ENCODE measurements at places on chromosomes 6 and 20.

DNA sequence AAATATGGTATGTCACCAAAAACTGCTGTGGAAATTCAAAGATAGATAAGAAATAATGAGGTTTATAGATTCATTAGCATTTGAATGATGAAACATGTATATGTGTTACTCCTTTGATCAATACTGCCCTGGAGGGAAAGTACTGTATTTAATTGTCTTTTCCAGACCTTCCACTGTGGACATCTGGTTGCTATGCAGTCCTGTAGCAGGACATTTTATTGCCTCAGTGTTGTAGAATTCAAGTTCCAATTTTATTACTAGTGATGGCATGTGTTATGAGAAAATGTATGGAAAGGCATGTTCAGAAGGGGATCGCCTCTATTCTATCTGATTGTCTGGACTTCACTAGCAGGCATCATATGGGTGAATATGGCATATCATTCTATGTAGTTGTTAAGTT, 391.0 kb downstream of the TFAP2B start:
- no peak for DNase-seq

DNA sequence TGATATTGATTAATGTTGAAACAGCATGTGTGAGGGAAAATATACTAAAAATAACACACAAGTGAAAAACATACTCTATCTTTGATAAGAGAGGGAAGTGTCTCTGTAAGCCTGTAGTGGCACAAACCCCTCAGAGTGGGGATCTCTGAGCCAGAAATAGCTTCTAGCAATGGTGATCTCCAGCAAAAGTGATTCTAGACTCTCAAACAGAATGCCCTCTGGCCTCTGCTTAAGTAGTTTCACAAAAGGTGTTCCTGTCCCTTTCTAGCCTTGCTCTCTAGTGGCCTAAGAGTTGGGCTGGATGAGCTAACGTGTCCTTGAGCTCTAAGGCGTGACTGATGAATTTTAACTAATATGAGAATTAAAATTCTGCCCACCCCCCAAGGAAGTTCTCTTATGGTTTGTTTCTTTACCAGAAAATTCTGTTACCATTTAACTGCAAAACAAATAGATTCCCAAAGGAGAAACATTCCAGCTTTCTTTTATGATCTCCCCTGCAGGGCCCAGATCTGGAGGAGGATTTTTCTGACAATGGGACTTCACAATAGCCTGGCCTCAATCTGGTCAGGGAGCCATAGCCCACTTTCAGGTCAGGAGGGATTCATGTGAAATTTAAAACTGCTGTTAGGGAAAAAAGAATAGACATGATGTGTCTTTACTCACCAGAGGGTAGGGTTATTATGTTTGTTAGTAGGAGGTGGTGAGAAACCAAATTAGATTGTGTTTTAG, 182.5 kb upstream of the LAMP5 start:
- no peak for DNase-seq

- no peak for DNase-seq
Observed at GRCh38 chr6:95593025-95593424, 15.7 kb downstream of the MANEA start.

- DNase-seq: no peak
Observed at GRCh38 chr20:50555662-50556061, 45.5 kb downstream of the PTPN1 start.

DNA sequence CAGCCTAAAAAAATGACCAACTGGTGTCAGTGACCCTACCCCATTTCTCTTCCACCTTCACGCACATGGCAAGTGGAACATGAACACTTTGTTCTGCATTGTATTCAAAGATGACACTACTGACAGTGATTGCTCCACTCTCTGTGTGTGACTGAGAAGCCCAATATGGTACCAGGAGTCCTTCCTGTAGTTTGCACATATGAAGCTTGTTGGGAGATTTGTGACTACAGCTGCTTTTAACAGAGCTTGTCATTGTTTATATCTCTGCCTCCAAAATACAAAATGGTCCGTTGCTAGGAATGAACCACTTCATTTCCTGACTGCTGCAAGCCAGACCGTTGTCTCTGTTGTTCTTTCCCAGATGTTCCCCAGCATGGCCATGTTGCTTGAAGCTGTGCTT, 140.3 kb upstream of the TCF21 start:
- no peak for DNase-seq

GRCh38 chr20:20466341-20466879, 98.5 kb downstream of the INSM1 start:
- no peak for DNase-seq

DNA sequence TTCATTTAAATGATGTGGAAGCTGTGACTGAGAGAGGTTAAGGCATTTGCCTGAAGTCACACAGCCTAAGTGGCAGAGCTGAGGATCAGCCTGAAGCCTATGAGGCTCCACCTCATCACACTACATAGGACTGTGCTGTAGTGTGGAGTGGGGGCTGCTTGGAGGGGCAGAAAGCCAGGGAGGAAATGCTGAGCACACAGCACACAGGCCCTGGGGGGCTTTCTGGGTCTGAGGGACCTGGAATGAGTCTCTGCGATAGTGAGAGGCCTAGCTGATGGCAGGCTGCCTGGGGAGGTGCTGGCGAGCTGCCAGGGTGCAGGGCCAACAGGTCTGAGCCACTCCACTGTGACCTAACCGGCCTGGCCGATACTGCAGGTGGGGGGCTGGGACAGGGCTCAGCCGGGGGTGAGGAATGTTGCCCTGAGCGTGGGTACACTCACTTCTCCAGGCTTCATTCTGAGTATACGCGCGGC, 2.2 kb upstream of the ARHGAP40 start:
- no peak for DNase-seq

DNA sequence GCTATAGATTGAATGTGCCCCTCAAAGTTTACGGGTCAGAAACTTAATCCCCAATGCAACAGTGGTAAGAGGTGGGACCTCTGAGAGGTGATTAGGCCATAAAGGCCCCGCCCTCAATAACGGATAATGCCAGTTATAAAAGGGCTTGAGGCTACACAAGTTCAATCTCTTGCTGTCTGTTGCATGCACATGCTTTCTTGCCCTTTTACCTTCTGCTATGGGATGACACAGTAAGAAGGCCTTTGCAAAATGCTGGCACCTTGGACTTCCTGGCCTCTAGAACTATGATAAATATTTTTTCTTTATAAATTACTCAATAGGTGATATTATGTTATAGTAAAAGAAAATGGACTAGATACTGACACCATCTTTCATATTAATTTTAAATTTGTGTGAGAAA, 806.1 kb downstream of the TENT5A start:
- no peak for DNase-seq

GRCh38 chr20:35939264-35939663, 15.0 kb downstream of the SCAND1 start:
- no peak for DNase-seq

DNA sequence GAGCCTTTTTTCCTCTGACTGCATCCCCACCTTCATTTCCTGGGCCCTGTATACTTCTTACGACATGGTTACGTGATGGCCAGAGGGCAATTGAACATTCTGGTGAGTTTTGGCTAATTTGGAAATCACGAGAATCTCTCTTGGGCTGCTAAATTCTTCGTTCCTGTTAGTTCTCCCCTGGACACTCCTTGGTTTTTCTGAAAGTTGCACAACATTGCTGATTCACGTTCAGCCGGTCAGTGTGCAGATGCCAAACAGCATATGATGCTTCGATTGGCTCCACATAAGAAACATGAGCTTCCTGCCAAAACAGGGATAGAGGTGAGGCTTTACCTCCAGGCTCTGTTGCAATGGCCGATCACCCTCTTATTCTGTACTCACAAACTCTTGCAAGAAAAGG, 119.4 kb upstream of the LY86 start:
- DNase-seq: no peak

GRCh38 chr6:43639984-43640800, 4.6 kb downstream of the MAD2L1BP start:
- DNase-seq: no peak

GRCh38 chr20:40551125-40551530, 137.9 kb downstream of the MAFB start:
- no peak for DNase-seq

- no peak for DNase-seq
Observed at GRCh38 chr20:50995506-50995905, 27.4 kb downstream of the KCNG1 start.

DNA sequence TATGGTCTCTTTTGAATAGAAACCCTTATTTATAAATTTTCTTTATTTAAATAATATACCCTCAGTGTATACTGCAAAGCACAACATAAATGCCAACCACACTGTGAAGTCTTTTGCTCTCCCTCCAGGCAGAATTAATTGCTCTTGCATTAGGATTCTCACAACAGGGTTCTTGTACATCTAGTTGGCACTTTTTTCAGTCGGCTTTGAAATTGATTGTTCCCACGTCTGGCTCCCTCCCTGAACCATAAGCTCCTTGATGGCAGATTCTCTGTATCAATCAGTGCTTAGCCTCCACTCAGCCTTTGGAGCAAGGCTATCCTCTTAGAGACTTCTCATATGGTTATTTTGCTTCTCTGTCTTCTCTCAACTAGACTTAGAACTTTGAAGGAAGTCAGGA, 288.0 kb upstream of the POU3F2 start:
- DNase-seq: no peak

- DNase-seq: no peak
Observed at GRCh38 chr6:29941016-29941415, 1.3 kb upstream of the HLA-A start.

DNA sequence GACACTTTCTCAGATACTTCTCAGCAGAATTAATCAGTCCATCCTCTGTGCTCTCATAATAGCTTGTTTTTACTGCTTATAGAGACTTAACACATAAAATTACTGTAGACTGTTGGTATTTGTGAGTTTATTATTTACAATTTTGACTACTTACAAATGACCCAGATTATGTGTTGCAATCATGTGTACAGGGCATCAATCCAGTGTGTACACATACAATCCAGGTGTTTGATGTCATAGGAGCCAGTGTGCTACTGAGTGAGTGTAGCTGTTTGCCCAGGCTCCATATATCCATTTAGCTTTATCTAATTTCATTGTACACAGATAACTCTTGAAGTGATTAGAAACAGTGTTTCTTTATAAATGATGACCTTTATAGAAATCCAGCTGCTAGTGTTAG, 31.3 kb downstream of the TRMT11 start:
- no peak for DNase-seq

DNA sequence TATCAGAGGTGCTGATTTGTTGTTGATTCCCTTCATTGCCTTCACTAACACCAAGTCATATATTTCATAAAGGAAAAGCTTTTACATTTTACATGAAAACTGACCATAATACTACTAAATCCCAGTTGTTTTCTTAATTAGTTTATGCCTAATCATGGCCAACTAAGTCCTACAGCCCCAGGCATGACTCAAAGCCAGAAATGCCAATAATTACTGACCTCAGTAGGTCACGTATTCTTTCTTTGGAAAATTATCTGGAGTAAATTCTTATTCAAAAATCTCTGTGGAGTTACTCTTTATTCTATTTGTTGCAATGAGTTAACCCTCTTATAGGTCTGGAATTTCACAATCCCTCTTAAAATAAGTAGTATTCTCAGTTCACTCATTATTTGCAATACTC, 13.5 kb upstream of the MYB start:
- no peak for DNase-seq

- no peak for DNase-seq
Observed at GRCh38 chr6:37774028-37774680, 45.4 kb upstream of the ZFAND3 start.

DNA sequence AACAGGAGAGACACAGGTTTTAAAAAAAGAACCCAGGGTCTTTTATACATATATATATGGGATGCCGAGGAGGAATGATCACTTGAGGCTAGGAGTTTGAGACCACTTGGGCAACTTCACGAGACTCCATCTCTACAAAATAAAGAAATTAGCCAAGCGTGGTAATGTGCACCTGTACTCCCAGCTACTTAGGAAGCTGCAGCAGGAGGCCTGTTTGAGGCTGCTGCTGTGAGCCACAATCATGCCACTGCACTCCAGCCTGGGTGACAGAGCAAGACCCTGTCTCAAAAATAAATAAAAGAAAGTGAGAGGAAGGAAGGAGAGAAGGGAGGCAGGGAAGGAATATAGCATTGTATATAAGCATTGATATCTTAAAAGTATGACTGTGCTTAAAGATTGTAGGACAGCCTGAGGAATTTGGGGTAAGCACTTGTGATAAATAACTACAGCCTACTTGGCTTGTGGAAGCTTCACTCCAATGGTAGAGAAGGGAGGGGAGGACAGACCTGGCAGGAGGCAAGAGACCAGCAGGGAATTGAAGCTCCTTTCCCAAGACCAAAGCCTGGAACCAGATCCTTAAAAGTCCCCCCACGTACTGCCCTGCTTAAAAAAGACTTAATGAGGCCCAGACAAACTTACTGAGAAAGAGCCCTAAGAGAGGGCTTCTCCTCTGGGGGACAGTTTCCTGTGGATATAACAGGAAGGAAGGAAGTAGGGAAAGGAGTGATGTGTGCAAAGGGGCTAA, 2.5 kb upstream of the SNTA1 start:
- DNase-seq: no peak

DNA sequence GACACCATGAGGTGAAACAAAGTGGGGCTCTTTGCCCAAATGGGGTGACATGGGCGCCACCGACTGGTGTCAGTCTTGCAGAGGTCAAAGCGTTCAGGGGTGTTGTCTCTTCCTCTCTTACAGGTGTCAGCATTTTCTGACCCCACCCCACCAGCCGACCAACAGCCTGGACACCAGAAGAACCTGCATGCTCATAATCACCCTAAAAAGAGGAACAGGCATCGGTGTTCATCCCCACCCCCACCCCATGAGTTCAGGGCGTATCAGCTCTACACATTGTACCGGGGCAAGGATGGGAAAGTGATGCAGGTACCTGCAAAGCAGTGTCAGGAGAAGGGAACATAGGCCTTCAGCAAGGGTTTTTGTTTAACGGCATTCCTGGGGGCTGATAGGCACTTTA, 14.8 kb downstream of the LYRM2 start:
- no peak for DNase-seq

DNA sequence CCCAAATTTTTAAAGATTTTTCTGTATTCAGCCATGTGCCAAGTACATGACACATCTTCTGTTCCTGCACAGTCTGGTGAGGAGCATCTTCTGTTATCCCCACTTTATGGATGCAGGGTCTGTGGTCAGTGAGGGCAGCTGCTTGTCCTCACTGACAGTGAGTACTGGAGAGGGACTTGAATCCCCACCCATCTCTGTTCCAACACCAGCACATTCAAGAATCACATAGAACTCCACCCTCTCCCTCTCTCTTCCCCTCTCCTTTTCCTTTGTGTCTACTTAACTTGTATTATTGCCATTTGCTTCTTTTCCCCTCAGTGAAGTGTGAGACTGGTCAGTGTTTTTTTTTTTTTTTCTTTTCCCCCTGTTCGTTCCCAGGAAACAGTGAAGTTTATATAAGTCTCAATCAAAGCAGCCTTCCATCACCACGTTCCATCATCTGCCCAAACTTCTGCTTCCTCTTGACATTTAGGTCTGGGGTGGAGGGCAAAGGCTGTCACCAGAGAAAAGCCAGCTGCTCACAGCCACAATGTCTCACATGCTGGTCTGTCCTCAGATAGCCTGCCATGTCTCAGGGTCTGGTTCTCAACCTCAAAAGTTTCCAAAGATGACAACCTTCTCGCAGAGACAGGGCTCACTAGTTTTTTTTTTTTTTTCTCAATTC, 110.0 kb upstream of the SSTR4 start:
- DNase-seq: no peak

- no peak for DNase-seq
Observed at GRCh38 chr20:63315240-63315689, 22.3 kb downstream of the COL20A1 start.

GRCh38 chr6:98824902-98825599, 9.3 kb upstream of the POU3F2 start:
- DNase-seq: no peak

GRCh38 chr6:113825781-113826180, 31.4 kb upstream of the MARCKS start:
- DNase-seq: no peak
